Activated T-cell treated with anti-CD3 and anti-CD28 coated beads for 24 hours (primary cell): ENCODE measurements at places on chromosomes 4 and X.

DNA sequence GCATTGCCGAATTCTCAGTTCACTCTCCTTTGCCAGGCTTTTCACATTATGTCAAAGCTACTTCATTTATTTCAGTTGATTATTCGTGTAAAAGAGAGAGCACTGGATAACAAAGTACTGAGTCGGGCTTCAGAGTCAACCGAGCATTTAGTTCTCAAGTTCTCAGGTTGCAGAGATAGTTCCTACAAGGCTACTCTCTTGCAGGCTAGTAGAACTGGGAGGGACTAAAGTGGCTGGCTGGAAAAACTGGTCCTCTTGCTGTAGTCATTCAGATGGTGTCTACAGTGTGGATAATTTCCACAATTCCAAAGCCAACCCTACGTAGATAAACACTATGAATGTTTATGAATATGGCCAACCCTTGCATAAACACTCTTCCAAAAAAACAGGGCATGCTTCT is 4.6 kb upstream of the CCNG2 start:
- DNase-seq: no peak

GRCh38 chr4:2733001-2733843 is 22.9 kb downstream of the TNIP2 start:
- no peak for DNase-seq

DNA sequence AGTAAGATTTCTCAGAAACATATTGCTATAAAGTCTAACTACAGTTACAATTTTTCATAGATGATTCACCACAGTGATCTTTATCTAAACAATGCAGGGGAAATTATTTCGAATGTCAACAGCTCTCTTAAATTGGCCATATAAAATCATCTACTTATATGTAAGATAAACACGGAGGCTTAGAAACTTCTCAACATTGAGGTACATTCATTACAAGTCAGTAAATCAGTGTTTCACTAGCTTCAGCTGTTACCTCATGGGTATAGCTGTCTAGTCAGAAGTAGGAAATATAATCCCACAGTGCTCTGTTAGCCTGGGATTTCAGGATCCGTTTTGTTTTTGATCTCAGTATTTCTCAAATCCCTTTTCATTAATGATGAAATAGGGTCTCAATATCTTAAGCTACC is 43.2 kb downstream of the PCDH7 start:
- no peak for DNase-seq

DNA sequence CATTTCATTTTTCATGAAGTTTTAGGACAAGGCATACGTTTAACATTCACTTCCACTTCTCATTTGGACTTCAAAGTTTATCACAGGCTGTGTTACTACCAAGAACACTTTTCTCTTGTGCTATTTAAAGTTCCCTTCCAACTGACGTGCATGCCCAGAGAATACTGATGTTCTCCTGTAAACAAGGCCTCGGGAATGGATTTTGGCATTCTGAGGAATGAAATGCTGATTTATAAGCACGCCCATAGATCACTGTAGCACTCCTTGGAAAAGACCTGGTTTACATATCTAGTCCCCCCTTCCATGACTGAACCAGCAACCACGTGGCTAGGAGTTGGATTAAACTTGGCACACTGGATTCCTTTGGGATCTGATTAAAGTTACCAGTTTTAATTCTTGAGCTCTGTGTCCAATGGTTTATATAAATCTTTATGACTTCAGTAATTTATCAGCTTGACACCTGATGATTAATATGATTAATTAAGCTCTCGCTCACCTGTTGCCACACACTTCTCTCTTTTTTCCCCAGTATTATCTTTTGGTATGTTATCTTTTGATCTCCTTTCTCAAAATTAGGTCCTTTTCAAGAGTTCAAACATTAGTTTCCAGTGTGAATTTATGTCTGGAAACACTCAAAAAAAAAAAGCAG is 122.4 kb upstream of the HAND2 start:
- no peak for DNase-seq

- no peak for DNase-seq
These were observed 100.8 kb downstream of the SPIN4 start for GRCh38 chrX:63250253-63250868.

GRCh38 chrX:120457766-120458180 is 11.3 kb downstream of the LAMP2 start:
- no peak for DNase-seq

DNA sequence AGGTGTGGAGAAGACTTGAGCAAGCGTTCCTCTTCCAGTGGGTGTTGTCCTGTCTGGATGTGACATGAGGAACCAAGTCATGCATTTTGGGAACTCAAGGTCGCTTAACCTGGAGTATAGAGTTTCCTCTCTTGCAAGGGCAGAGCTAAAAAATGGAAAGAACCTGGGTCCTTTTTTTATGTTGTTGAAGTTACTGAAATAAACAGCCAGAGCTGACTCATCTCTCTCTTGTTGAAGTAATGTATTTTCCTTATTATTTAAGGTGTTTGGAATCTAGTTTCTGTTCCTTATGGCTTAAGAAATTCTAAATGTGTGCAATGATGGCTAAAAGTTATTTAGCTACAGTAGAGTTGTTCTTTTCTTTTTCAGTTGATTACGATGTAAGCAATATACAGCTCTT is 314.5 kb downstream of the CAMK2D start:
- DNase-seq: no peak

DNA sequence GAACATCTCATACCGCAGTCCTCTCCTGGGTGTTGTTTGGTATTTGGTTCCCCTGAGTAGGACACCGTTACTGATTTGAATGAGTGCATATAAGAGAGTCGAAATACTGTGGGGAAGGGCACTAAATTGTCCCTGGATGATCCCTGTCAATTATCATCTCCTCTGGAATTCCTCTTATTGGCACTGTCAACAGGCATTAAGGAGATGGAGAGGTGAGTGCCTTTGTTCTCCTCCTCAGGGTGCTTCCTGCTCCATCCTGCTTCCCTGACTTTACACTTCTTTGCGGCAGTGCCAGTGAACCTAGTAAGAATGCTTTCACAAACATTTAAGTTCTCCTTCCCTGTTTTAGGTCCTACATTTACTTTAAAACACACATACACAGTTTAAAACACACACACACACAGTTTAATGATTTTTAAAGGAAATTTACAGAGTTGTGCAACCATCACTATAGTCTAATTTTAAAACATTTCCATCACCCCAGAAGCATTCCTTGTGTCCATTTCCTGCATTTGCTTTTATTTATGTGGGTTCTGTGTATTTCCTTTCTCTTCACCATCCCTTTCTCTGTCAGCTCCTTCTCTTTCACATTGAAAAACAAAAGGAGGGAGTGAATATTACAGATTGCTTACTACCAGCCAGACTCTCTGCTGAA is 20.9 kb upstream of the ZRSR2 start:
- DNase-seq: no peak

DNA sequence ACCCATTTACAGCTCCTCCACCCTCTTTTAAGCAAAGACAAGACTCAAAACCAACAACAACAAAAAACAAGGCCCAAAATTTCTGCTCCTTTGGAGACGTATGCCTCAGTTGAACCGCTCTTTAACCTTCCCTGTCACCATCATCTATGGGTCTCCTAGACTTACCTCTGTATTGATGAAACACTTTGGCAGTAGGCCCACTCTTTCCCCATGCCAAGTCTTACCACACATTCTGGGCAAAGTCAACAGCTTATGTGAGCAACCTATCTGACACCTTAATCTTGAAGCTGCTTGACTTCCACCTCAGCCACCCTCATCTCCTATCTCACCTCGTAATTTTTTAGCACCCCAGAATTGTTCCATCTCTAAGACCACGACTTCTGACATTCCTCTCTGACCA is 99.7 kb upstream of the CXorf66 start:
- no peak for DNase-seq

DNA sequence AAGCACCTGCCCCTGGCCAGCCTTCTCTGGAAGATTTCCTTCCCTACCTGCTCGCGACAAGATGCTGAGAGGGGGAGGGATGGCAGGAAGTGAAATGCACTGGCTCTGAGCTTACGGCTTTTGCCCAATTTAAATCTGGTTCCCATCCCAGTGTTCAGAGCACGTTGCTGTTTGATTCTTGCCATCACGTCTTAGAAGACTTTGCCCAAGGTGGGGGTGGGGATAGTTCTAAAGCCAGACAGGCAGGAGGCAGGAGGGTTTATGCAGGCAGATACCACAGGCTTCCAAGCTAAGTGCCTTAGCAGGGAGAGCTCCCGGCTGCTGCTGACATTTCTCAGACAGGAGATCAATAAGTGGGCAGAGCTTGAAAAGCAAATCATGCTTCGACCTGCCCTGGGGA is 393.9 kb downstream of the MID1IP1 start:
- no peak for DNase-seq

DNA sequence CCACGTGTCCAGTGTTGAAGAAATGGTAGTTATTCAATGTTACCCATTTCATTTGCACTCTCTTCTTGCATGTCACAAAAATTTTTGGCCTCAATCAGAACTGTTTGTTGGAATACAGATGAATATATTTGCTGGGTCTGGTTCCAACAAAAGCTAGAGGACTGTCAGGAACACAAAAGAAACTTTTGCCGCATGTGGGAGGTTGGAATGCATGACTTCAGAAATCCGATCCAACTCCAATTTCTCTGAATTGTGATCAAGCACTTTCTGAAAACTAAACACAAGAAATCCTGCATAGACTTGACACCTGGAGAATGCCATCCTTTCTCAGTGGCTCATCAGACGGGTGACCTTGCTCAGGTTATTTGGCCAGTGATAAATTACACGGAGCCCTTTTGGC is 15.4 kb downstream of the SETD7 start:
- no peak for DNase-seq
